ENCODE measurements at places on chromosomes 1 and 21.

GRCh38 chr21:27221077-27221476 is 254.2 kb upstream of the ADAMTS5 start:
- DNase-seq, result no peak

DNA sequence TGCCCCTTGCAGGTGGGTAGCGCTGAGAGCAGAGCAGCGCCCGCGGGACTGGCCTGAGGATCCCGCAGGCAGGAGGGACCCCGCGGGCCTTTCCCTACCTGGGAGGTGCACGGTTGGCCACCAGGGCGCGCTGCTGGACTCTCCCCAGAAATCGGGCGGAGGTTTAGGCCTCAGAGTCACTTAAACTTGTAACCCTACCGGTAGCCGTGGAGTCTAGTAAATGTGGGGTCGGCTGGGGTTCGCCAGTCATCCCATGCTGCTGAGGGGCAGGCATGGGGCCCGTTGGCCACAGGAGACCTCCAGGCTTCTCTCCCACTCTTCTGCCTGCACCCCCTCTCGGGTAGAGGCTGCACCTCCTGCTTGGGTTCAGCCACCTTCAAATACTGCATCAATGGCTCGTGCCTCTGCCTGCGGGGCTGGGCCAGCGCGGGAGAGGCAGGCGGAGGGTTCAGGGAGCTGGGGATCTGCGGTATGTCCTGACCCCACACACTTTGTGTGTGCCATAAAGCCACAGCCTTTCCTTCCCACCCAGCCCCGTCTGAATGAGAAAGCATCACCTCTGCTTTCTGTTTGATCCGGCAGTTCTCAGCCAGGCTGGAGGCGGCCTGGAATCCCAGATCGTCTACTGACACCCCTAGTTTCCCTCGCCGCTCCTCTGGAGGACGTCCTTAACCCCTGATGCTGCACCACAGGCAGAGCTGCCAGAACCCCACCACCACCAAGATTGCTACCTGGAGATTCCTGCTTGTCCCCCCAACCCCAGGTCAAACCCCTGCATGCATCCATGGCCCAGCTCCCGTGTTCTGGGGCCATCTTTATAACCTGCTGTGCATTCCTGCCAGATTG is 12.3 kb upstream of the GSTM4 start:
- DNase-seq, result no peak

DNA sequence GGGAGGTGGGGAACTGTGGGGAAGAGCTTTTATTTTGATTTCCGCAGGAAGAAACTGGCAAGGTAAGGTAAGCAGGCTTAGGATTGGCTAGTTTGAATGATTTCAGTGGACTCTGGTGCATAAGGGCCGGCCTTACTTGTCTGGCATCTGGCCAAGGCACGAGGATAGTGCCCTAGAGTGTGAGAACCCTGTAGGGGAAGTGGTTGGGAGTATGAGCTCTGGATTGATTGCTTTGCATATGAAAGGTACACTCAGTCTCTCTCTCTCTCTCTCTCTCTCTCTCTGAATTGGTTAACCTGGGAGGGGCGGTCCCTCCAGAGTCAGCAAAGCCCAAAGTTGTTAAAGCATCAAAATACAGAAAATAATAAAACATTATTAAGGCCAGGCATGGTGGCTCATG is 463.0 kb downstream of the SIPA1L2 start:
- peak; percentile 8 for DNase-seq

GRCh38 chr1:165117482-165117881 is 239.0 kb downstream of the LMX1A start:
- DNase-seq, result no peak

GRCh38 chr1:244019982-244020485 is 31.0 kb upstream of the ZBTB18 start:
- DNase-seq, result no peak

- DNase-seq, result no peak
Measured at GRCh38 chr1:26857473-26858060, 5.4 kb upstream of the SFN start.

DNA sequence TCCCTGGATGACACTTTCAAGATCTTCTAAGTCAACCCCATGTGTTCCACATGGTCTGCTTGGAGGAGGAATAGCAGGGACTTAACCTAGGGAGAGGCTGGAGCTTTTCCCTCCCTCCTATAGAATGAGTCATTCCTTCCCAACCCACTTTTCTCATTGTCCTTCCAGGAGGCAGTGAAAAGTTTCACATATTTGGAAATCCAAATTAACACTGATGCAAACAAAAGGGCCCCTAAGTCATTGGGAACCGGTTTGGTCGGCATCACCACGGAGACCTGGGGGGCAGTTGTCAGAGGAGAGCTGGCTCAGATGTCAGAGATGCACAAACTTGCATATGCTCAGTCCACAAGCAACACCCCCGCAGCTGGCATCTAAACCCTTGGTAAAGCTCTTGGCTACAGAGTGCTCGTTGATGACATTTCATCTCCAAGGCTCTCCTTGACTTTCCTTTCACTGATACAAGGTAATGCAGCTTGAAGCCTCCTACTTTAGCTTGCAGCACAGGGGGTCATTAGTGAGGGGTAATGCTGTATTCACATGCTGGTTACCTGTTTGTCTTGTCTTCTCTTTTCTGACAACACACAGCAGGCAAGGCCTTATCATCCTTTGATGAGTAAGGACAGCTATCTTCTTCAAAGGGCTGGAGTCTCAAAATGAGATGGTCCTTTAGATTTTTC is 12.3 kb upstream of the LRRC8D start:
- peak; percentile 73 for DNase-seq

DNA sequence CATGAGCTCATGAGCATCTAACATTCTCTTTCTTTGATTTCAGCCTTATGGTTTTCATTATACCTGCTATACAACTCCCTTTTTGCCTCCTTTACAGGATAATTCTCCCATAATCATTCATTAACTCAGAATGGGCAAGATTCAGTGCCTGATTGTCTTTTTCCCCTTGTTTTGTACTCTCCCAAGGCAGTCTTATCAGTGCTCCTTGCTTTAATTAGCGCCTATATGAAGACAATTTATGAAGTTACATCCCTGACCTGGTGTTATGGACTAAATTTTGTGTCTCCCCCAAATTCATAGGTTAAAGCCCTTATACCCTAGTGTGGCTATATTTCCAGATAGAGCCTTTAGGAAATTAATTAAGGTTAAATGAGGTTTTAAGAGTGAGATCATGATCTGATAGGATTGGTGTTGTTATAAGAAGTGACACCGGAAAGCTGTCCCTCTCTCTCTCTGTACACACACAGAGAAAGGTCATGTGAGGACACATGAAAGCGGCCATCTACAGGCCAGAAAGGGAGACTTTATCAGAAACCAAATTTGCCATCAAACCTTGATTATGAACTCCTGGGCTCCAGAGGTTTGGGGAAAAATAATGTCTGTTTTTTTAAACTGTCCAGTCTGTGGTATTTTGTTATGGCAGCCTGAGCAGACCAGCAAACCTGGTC is 185.8 kb upstream of the CHODL start:
- no peak for DNase-seq

- no peak for DNase-seq
Measured at GRCh38 chr21:33998402-33998801, 75.0 kb upstream of the MRPS6 start.

- DNase-seq, result peak; percentile 28
Measured at GRCh38 chr1:175314300-175314699, 121.7 kb upstream of the KIAA0040 start.

DNA sequence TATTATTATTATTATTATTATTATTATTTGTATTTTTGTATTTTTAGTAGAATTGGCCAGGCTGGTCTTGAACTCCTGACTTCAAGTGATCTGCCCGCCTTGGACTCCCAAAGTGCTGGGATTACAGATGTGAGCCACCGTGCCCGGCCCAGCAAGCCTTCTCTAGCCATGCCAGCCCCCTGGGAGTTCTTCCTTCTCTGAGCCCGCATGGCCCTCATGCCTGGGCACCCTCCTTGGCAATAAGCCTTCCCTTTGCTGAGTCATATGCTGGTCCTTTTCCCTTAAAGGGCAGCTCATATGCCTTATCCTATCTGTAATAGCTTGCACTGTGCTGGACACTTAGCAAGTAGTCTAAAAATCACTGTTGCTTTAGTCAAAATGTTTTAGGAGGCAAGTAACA is 8.5 kb upstream of the NBL1 start:
- DNase-seq, result no peak

- DNase-seq, result peak; percentile 16
Measured at GRCh38 chr21:37536616-37537278, 170.2 kb downstream of the DYRK1A start.

DNA sequence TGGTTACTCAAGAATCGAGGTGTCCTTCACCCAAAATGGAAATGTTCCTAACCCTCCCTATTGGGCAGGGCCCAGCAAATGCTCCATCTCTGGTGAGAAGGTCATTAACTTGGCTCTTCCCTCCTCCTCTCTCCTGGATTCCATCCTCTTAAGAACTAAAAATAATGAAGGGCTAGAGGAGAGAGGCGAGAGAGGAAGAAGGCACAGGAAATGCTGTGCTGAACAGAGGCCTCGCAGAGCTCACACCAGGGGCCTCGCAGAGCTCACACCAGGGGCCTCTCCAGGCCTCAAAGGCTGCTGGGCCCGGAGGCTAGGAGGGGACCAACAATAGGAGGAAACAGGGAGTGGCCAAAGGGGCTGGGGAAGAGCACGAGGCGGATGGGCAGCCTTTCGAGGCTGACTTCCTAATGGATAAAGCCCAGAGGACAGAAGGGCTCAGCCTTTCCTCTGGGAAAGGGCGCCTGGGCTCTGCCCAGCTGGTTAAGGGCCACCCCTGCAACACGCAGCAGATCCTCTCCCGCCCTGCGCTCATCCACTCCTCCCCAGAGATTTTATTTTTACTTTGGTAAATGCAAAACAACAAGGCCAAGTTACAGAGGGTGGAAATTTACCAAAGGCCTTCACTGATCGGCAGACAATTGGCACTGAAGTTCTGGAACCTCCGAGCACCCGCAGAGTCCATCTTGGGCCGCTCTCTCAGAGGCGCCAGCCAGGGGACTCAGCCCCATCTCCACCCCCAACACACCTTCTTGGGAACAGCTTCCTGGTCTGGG is 78.5 kb downstream of the ITPKB start:
- DNase-seq, result no peak

DNA sequence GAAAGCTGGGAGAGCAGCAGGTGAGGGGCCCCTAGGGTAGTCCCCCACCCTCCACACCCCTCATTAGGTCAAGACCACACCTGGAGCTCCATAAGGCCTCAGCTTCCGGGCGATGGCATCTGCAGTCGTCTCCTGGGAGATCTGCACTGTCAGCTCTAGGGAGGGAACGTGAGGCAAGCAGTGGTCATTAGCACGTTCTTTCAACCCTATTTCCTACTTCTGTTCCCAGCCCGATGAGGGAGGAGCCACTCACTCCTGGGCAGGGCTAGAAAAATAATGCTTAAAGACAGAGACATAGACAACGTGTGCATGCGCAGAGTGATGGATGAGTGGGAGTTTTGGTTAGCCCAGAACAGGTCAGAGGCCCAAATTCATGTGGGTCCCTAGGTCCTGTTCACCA is 9.7 kb downstream of the KDF1 start:
- DNase-seq, result no peak

- DNase-seq, result no peak
Measured at GRCh38 chr1:243984788-243985187, 66.3 kb upstream of the ZBTB18 start.

GRCh38 chr1:189859385-189859977 is 618.2 kb downstream of the BRINP3 start:
- no peak for DNase-seq

DNA sequence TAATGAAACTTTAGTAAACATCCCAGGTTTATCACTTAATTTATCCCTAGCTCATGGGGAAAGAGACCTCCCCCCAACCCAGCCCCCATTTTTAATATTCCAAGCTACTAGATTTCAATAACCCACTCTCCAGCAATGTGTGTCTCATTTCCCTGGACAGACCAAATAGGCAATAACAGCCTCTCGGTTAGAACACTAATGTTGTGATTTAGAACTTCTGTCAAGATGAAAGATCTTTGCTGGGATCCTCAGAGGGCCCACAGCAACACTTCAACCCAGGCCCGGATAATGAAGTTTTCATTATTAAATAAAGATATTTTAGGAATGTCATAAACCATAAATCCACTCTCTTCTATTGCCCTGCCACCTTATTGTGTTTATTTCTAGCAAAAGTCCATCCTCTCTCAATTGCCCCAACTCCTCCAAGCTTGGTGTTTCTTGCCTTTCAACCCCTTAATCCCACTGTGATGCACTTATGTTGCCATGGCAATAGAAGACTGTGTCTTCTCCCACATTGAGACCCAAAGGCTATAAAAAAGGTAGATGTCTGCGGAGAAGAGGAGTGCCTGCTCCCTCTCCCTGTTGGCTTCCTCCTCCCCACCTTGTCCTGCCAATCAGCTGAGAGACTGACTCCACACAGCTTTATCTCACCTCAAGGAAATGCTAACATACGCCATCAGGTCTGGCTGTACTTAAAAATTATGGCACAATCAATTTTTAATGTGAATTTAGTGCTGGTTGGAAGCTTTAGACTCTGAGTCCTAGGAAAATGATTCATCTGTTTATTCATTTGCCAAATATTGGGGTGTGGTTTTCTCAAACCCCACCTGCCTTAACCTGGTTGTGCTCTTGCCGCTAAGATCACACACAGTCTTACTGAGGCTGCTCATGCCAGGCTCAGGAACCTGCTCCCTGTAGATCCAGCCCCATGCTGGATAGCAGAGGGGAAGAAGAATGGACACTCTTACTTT is 258.3 kb upstream of the CAMK1G start:
- DNase-seq, result peak; percentile 74

DNA sequence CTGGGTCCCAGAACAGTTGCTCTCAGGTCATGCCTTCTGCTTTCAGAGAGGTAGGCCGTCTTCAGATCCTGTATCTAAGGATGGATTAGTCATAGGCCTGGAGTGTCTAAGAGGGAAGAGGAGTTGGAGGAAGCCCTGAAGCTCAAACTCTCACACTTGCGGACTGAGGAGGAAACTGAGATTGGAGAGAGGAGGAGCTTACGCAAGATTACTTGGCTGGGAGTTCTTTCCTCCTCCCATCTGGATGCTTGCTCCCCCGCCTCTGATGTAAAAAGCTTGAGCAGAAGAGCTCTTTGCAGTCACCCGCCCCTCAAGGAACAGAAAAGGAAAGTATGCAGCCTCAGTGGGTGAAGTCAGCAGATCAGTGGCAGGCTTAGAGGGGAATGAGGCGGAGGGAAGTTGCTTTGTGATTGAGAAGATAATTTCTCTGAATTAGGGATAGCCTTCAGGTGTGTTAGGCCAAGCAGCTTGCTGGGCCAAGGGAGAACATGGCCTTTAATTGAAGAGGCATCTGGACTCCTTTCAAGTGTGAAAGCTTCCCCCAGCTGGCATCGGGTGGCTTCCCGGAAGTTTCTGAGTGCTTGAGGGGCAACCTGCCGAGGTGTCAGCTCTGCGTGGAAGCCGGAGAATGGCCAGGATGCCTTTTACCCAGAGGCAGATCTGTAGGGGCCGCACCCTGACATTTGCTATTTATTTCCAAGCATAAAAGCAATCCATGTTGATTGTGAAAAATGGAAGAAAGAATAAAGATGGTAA is 6.6 kb downstream of the ADORA1 start:
- no peak for DNase-seq

DNA sequence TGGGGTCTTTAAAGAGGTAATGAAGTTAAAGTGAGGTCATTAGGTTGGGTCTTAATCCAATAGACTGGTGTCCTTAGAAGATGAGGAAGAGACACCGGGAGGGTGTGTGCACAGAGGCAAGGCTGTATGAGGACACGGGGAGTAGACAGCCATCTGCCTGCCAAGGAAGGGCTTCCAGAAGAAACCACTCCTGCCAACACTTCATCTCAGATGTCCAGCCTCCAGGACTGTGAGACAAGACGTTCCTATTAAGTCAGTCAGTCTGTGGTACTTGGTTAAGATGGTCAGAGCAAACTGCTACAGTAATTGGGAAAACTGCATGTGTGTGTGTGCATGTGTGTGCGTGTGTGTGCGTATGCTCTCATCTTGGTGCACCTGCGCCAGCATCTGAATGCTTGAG is 77.1 kb downstream of the RYR2 start:
- no peak for DNase-seq
